Suppressor macrophage treated with lipopolysaccharide for 1 hour (primary cell): ENCODE measurements at places on chromosomes 5 and 9.

DNA sequence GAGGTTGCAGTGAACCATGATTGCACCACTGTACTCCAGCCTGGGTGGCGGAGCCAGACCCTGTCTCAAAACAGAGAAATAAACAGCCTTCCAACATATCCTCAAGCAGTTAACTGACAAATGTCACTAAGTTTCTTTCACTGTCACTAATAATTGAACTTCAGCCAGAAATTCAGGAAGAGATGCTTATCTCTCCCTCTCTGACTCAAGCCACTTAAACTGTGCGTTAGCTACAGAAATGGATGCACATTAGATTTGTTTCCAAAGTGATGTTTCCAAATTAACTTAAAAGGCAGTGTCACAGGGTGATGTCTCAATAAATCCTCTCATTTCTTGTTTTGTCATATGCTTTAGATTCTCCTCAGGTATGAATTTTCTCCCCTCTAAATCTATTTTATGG lies 164.9 kb downstream of the KDM4C start:
- no peak for DNase-seq

GRCh38 chr5:137613554-137614265 lies 114.6 kb upstream of the SPOCK1 start:
- DNase-seq = peak; percentile 92

GRCh38 chr5:168991311-168991710 lies 309.6 kb downstream of the SLIT3 start:
- DNase-seq = no peak

DNA sequence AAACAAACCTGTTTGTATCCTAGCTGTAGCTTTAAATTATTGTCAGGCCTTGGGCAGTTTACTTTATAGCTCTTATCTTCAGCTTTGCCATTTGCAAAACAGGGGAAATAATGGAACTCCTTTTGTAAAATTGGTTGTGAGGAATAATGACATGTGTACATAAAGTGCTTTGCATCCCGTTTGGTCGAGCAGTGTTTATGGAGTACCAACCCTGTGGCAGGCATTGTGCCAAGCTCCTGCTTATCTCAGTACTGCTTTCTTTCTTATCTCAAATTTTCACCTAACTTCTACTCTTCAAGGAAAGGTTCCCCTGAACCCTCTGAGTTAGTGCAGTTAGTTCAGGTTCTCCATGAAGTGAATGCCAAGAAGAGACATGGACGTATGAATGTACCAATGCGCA lies 9.4 kb upstream of the TENT2 start:
- DNase-seq = no peak

- DNase-seq = peak; percentile 38
Observed at GRCh38 chr5:65102976-65103711, 334.4 kb downstream of the CWC27 start.

- peak; percentile 48 for DNase-seq
Observed at GRCh38 chr5:35483780-35484179, 133.9 kb upstream of the SPEF2 start.

DNA sequence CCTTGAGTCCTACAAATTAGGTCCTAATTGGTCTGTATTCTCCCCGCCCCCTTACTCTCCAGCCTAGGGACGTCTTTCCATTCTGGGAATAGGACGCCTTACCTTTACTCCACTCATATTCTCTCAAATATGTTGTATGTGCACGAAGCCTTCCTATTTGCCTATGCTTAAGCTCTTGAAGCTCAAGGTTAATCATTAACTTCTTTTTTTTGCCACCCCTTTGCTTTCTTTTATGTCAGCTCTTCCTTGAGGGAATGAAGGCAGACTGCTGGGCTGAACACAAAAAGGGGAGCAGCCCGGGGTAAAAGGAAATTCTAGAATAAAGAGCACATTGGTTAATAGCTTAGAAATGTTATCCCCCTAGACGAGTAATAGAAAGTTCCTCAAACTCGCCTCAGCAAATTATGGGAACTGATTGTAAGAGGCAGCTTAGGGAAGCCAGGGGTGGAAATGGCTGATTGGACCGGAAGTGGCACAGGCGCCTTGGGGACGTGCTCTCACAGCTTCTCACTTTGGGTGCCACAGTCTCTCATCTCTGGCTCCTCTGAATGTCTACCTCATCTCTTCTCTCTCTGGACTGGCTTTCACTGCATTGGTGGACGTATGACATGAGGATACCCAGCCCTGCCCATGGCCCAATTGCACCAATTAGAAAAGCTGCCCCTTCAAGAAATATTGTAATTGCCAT lies 122.3 kb upstream of the IL12B start:
- DNase-seq = no peak

- no peak for DNase-seq
Observed at GRCh38 chr5:67021521-67021920, 175.1 kb downstream of the CD180 start.

DNA sequence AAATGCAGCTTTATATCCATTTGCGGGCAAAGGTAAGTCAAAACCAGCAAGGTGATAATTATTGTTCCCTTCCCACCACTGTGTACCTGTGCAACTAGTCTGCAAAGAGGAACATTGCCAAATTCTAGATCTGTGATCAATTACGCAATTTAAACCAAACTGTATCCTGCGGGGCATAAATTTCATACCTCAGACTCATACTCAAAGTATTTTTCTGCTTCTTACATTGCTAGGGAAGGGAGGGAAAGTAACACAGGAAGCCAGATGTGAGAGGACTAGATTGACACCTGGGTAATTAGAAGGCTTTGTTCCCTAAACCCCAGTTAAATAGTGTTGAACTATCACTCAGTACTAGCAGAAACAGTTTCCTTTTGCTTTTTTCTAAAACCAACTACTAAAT lies 240.2 kb upstream of the ZNF608 start:
- DNase-seq = no peak

GRCh38 chr5:63697811-63698210 lies 264.4 kb downstream of the HTR1A start:
- no peak for DNase-seq

DNA sequence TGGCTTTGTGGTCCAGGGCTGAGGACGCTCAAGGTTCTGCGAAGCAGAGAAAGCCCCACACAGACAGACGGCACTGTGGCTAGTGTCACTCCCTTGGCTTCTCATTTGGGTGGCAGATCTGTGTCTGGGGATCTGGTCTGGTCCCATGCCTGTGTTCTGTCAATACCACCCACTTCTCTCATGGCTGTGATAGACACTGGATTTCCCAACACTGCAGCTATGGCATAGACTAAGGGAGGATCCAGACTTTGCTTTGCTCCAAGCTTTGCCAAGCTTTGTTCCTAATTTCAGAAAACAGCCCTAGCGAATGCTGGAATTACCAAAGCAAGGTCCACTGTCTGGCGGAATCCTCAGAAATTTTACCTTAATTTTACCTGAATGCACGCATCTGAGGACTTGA lies 62.1 kb downstream of the GADD45G start:
- no peak for DNase-seq

DNA sequence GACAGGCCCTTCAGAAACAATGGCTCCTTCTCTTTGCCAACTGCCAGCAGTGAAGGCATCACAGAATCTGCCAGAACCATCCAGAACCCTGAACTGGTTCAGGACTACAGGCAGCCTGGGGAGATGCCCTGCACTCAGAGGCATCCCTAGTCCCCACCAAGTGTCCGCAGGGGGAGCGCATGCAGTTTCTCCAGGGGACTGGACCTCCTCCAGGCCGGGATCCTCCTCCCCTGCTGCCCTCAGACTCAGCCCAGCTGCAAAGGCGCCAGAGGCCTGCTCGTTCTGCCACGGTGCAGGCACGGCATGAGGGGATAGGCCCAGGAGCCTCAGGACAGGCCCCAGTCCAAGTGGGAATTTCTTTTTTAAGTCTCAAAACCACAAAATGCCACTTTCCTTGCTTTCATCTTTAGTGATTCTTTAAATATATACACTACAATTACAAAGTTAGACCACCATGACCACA lies 72.0 kb downstream of the SEMA4D start:
- no peak for DNase-seq

DNA sequence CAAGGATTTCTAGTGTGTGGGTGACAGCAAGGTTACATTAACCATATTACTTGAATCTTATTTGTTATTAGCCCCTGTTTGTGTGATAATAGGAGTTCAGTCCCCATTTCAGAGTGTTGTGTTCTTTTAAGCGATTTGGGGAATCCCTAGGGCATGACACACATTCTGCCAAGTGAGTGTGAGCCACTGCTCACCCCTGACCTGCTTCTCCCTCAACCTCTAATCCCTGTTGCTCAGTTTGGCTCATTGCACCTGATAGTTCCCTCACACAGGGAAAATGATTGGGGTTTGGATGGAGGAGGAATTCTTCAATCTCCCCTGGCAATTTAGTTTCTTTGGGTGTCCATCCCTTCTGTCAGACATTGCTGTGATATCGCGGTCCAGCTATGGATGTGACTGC lies 149.2 kb downstream of the DMRTA1 start:
- DNase-seq = no peak

DNA sequence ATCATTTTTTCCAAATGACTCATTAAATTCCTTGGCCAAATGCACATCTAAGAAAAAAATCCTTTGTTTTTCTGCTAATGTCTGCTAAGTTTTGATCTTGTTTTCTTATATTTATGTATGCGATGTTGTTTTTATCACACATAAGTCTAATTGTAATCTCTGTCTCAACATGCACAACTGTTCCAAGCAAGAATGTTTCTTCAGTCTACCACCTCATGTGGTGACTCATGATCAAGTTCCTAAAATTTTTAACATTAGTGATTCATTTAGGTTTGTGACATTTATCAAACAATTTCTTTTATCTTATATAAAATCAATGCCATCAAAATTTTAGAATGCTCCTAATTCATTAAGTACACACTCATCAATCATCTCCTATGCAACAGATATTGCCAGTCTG lies 763.9 kb upstream of the FAM174A start:
- DNase-seq = no peak
